ENCODE measurements at places on chromosomes 13 and 19.
A peak's percentile ranks its signal among the peaks of the same experiment; 100 is the strongest.

- no peak for DNase-seq
Measured at GRCh38 chr13:98208606-98209005, 31.5 kb upstream of the RNF113B start.

DNA sequence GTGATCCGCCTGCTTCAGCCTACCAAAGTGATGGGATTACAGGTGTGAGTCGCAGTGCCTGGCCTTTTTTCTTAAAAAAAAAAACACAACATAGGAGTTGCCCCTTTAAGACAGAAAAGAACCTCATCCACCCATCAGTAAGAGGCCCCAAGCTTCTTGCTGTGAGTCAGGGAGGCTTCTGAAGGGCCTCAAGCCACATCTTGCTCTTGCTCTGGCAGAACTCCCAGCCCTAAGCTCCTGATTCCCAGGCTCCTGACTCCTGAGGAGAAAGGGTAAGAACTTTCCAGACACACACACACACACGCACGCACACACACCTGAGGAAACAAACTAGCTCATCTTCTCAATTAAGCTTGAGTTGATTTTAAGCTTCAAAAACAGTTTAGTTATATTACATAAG is 6.9 kb downstream of the ETFB start:
- DNase-seq, result no peak

DNA sequence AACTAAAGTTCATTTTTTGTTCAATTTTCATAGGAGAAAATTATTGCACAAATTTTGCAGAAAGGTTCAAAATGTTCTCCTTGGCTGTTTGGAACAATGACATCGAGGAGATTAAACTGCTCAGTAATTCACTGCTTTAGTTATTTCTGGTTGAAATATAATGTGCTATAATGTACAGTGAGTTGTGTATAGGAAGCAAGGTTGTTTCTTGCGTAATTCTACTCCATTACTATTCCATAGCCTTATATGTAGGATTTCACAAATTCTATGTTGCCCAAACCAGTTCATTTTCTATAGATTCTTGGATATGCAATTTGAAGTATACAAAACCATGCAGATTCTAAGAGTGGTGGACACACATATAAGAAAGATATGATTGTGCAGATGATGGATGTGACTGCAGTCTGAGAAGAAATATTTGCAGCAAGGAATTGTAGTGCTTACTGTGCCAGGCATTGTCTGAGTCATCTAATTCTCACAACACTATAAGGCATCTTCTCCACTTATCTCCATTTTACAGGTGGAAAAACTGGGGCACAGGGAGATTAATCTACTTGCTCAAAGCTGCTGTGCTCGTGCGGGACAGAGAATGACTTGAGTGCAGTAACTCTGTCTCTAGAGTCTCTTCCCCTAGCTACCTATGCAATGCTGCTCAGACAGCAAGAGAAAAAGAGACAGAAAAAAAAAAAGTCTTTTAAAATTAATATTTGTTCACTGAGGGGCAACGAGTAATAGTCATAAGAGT is 515.5 kb downstream of the MYO16 start:
- DNase-seq, result no peak

DNA sequence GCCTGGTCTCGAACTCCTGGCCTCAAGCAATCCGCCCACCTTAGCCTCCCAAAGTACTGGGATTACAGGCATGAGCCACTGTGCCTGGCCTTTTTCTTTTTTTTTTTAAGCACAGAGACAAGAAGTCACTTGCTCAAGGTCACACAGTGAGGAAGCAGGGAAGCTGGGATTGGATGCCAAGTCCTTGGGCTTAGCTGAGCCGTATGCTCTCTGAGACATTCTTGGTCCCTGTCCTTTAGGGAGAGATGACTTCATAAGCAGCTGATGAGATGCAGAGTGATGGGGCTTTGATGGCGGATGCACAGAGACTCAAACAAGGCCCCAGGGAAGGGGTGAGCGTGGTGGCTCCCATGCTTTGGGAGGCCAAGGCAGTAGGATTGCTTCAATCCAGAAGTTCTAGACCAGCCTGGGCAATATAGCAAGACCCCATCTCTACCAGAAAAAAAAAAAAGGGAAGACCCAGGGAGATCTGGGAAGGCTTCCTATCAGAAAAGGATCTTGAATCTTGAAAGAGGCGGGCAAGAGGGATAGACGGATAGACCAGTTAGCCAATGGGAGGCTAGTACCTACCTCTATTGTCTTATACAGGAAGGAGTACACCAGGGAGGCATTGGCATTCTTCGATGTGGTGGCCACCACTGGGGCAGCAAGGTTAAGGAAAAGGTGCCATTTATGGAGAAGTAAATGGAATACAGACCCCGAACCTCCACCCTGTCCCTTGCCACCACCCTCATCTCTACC is 3.9 kb downstream of the AP1M2 start:
- DNase-seq, result no peak

DNA sequence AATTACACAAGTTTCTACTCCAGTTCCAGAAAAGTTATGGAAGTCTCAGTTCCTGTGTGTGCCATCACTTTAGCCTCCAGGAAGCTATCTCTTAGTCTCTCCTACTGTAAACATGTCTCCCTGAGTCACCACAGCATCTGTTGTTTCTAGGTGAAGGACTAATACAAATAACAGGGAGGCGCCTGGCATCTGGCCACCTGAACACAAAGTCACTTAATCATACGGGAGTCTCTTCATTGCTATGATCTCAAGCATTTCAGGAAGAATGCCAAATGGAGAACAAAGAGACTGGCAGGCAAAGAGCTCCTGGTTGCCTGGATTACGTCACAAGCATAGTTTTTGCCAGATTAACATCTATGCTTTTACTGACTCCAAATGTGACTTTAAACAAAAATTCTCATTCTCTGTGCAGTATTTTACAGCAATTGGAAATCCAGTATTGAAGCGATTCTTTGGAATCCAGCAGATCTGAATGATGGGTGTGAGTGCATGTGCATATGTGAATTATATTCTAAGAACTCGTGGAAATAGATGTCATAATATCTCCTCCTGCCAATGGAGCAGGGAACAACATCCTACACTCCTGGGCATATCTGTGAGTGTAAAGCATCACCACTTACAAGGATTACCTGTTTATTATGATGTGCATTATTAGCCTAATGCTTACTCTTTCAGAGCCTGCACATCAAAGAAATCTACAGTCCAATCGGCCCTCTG is 572.8 kb downstream of the PCDH9 start:
- DNase-seq, result peak; percentile 75

GRCh38 chr19:55579766-55580621 is 654 bp downstream of the ZNF579 start:
- DNase-seq, result peak; percentile 66

DNA sequence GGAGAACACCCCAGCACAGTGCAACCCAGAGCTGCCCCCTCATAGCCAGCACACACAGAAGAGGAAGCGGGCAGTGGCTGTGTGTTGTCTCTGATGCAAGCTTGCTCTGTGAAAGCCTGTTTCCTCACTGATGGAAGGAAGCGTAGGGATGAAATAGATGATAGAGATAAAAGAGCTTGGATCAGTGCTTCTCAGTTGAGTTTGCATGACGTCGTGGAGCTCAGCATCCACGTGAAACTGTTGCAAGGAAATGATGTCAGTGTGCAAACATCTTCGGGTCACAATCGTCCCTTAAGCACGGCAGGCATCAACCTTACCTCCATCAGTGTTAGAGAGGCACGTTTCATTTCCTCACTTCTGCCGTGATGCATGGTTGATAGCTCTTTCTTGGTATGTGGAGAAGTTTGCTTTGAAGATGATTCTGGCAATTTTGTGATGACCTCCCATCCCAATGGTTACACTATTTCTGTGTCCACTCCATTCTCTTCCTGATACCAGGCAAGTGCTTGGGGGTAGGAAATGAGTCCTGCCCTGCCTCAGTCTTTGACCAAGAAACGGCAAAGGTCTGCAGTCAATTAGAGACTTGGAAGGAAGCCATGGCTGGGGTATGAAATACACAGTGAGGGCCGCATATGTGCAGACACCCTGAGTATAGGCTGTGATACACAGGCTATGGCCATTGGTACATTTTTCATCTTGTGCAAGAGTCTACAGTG is 183.0 kb downstream of the ZNF536 start:
- DNase-seq, result no peak

DNA sequence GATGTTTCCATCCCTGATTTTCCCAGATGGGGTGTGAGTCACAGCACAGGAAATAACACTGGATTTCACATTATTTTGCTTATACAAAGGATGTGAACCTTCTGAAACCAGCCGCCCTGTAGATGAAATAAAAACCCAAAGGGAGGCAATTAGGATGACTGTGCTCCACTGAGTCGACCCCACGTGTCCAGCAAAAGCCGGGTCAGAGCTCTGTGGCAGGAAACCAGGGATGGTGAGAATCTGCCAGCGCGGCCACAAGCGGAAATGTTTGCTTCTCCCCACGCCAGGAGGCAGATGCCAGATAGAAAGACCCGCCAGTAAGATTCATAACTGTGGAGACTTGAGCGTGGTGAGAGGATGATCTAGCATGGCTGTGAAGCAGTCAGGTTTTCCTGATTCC is 764.4 kb downstream of the LIG4 start:
- DNase-seq, result peak; percentile 67

DNA sequence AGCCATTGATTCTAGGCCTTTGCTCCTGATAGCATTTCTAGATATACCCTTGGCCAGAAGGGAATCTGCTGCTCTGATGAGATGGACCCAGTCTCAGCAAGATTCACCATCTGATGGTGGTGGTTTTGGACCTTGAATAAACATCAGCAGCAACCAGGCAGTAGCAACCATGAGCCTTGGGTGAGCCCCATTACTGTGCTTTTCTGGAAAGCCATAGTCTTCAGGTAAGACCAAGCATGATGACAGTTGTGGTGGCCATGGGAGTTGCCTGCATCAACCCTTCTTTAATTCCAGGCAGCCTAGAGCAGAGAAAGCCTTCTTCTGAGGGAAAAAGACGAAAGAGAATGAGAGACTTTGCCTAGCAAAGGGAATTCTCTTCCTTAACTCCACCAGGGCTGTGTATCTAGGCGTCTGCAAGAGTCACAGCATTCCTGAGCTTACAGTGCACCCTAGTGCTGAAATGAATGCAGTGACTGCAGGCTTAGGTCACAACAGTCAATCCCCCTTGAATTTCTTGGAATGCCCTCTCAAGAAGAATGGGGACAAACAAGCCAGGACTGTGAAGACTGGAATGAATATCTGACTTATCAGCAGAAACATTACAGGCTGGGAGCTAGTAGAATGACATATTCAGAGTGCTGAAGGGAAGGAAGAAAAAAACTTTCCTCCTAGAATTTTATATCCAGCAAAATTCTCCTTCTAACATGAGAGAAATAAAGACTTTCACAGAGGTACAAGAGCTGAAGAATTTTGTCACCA is 942.4 kb upstream of the PCDH20 start:
- DNase-seq, result peak; percentile 48

DNA sequence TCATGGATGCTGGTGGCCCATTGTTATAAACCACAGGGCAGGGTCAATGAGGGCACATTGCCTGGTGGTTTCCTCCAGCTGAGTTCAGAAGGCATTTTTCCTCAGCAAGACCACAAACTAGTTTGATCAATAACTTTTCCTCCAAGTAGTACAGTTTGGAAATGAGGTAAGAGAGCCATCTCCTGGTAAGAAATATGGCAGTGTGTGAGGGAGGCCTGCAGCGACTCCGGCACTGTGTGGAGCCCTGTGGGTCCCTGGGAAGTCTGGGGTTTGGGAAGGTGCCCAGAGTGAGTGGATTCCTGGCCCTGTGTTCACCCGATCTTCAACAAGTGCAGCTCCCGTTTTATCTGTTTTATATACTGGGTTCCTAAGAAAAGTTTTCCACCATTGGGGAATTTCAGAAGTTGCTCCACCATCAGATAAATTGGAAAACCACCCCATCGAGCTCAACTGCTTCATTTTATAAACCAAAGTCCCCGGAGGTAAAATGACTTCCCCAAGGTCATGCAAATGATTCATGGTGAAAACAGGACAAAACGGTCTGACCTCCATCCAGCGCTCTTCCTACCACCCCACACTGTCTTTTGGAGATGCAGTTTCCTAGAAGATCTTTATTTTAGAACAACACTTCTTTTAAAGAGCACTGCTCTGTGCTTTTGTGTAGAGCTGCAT is 148.4 kb downstream of the KATNAL1 start:
- DNase-seq, result no peak

DNA sequence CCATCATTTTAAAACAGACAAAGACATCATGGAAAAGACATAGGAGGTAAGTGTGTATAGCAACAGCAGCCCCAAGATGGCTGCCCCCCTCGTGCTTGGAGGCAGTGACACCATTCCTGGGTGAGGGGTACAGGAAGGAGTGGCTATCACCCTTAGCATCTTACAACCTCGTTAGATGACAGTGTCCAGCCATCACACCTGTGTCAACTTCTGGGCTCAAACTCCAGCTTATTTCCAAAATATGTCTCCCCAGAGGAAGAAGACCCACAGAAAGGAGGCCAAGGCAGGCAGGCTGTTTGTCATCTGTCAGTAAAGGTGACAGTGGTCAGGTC is 27.5 kb downstream of the EPS15L1 start:
- no peak for DNase-seq

- peak; percentile 74 for DNase-seq
Measured at GRCh38 chr13:110116072-110116487, 190.9 kb downstream of the COL4A1 start.

GRCh38 chr13:26949701-26950502 is 189.3 kb upstream of the GPR12 start:
- DNase-seq, result no peak

GRCh38 chr19:33282036-33282671 is 20.2 kb downstream of the CEBPA start:
- DNase-seq, result no peak

DNA sequence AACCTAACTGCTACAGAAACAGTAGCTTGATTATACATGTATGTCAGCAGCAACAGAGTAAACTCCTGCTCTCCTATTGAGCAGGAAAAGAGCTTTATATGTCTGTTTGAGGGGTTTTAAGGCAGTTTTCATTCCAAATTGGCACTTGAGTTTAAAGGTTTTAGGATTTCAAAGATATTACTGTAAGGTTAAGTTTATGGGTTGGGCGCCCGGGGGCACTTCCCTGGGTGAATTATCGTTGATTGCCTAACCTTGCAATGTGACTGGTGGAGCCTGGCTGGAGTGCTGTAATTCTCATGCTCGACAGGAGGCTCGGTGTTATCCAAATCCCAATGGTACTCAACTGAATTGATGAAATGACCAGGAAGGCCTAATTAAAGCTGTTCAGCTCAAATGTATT is 1586.1 kb downstream of the OLFM4 start:
- DNase-seq, result no peak

GRCh38 chr13:27201661-27202060 is 30.1 kb upstream of the USP12 start:
- no peak for DNase-seq

DNA sequence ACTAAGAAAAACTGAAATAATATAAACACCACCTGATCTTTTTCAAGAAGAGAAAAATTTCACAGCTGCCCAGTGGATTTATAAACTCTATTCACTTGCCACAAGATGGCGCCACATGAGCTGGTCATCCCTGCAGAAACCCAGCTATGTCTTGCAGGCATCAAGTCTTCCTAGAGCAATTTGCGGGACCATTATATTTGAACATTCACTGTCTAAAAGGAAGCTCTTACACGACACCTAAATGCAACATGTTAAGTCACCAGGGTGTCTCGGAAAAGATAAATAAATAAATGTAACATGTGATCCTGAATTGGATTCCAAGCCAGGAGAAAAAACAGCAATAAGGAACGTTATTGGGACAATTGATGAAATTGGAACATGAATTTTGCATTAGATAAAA is 20.3 kb upstream of the AKT2 start:
- DNase-seq, result peak; percentile 82

Measured in right forelimb (tissue), 1 donor.